Bronchial epithelial cell (primary cell): ENCODE measurements at places on chromosomes 16 and 17. TPM values are rescaled to one million over a fixed set of nuclear protein-coding genes. Genes with fewer than 3 reads are reported as not detected.

The SLC5A11 gene
- total RNA-seq, result not detected in 2 replicates

The STX1B gene
- total RNA-seq, result under 0.01 TPM in 1 of 2 replicates, not detected in the other

The OTOP2 gene
- total RNA-seq, result under 0.01 TPM in 1 of 2 replicates, not detected in the other

The SNAI3 gene
- total RNA-seq, result 0.26 TPM in 1 of 2 replicates, not detected in the other

The TP53TG3D gene
- total RNA-seq, result not detected in 2 replicates

The CX3CL1 gene
- total RNA-seq, result under 0.01 TPM in 1 of 2 replicates, not detected in the other

The IL17C gene
- under 0.01 TPM in 1 of 2 replicates, not detected in the other for total RNA-seq

The SCIMP gene
- total RNA-seq, result not detected in 2 replicates

The TEKT1 gene
- total RNA-seq, result not detected in 2 replicates

The KRTAP9-2 gene
- total RNA-seq, result not detected in 2 replicates

The ZG16B gene
- 0.53 and 0.90 TPM in 2 replicates for total RNA-seq

The GSPT1 gene
- total RNA-seq, result 49.5 and 59.1 TPM in 2 replicates

The PSMD7 gene
- total RNA-seq, result 79.8 and 104 TPM in 2 replicates

The TBC1D3E gene
- total RNA-seq, result 0.77 TPM in 1 of 2 replicates, not detected in the other

The SLC52A1 gene
- total RNA-seq, result 0.26 and 0.53 TPM in 2 replicates

The MCRIP1 gene
- 25.8 and 32.6 TPM in 2 replicates for total RNA-seq

The KRTAP16-1 gene
- not detected in 2 replicates for total RNA-seq

The FBXL19 gene
- 7.9 and 10.0 TPM in 2 replicates for total RNA-seq

The HOXB9 gene
- total RNA-seq, result not detected in 2 replicates

The SLC16A11 gene
- 0.38 TPM in 1 of 2 replicates, not detected in the other for total RNA-seq

The CA4 gene
- not detected in 2 replicates for total RNA-seq

The ARL5C gene
- not detected in 2 replicates for total RNA-seq

The MYO15A gene
- 0.77 and 1.6 TPM in 2 replicates for total RNA-seq

The ABCA10 gene
- total RNA-seq, result 0.79 and 1.3 TPM in 2 replicates

The CD300H gene
- not detected in 2 replicates for total RNA-seq

The ESRP2 gene
- 49.0 and 95.2 TPM in 2 replicates for total RNA-seq

The LDHD gene
- 0.53 and 1.9 TPM in 2 replicates for total RNA-seq

The REXO5 gene
- 1.1 and 2.4 TPM in 2 replicates for total RNA-seq

The CCDC40 gene
- total RNA-seq, result 0.79 and 1.7 TPM in 2 replicates

The TMEM98 gene
- 22.4 and 32.0 TPM in 2 replicates for total RNA-seq

The CLEC3A gene
- total RNA-seq, result not detected in 2 replicates

The CUEDC1 gene
- 3.4 and 6.9 TPM in 2 replicates for total RNA-seq

The C16orf96 gene
- not detected in 2 replicates for total RNA-seq

The KRTAP4-5 gene
- total RNA-seq, result not detected in 2 replicates

The RASD1 gene
- total RNA-seq, result 0.26 and 0.38 TPM in 2 replicates

The KCNJ12 gene
- total RNA-seq, result under 0.01 and 0.13 TPM in 2 replicates

The GINS2 gene
- total RNA-seq, result 0.26 and 2.0 TPM in 2 replicates

The TBC1D26 gene
- 0.13 TPM in 1 of 2 replicates, not detected in the other for total RNA-seq

The SRCIN1 gene
- under 0.01 and 0.64 TPM in 2 replicates for total RNA-seq

The HSD11B2 gene
- total RNA-seq, result 2.1 and 2.3 TPM in 2 replicates

The KRTAP17-1 gene
- not detected in 2 replicates for total RNA-seq

The CAVIN1 gene
- 126 and 159 TPM in 2 replicates for total RNA-seq

The GNAO1 gene
- total RNA-seq, result under 0.01 TPM in 1 of 2 replicates, not detected in the other

The GP1BA gene
- not detected in 2 replicates for total RNA-seq

The PRM1 gene
- total RNA-seq, result not detected in 2 replicates

The GJD3 gene
- total RNA-seq, result 0.13 and 0.53 TPM in 2 replicates

The ADAM11 gene
- 0.13 and 0.53 TPM in 2 replicates for total RNA-seq

The TIMP2 gene
- total RNA-seq, result 2.1 and 2.2 TPM in 2 replicates
